ENCODE measurements at places on chromosomes 5 and 9.

GRCh38 chr9:108245901-108246300, 609.9 kb downstream of the ACTL7B start:
- DNase-seq: no peak

- no peak for DNase-seq
Observed at GRCh38 chr5:14760548-14761002, 96.1 kb downstream of the OTULIN start.

- no peak for DNase-seq
Observed at GRCh38 chr5:142844866-142845265, 74.7 kb downstream of the ARHGAP26 start.

DNA sequence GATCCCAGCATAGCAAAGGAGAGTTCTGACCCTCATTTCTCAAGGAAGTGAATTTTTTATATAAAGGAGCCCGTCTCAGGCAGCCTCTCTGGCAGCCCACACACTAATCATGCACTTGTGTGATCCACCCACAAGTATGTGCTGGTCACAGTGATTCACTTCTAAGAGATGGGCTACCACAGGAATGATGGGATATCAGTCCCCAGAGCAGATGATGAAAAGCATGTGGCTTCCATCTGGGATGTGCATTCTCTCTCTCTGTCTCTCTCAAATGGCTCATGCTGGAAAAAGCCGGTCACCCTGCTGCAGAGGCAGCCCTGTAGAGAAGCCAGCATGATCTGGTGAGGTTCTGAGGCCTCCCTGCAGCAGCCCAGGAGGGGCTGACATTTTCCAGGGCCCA, 74.2 kb upstream of the ADCY2 start:
- no peak for DNase-seq

DNA sequence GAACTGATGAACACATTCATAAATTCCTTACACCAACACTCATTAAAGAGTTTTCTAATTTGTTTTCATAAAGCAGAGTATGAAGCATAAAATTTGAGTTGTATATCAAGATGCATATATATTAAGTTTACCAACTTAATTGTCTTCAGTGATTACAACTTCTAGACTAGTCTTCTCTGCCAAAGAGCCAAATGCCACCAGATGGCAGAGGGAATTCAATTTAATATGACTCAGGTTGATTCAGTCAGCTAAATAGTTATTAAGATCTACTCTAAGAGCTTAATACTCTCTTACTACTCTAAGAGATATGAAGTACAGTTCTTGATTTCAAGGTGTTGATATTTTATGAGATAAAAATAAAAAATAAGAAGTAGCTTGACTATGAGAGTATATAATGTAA, 53.4 kb downstream of the CDH10 start:
- no peak for DNase-seq

DNA sequence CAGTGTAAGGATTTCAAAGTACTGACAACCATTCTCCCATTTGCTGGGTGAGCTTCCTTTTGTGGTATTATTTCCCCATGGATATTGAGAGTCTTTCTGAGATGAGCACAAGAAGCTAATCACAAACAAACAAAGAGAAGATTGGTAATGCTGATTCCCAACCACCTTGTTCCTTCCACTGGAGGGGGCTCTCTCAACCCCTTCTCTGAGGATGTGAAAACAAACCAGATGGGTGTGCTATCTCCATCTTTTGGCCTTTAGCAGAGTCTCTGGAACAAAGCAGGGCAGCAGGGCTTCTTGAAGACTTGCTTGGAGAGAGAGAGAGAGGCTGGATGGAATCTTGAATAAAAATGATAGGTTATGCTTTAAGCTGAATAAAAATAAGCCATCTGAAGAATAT, 576.7 kb upstream of the ZNF462 start:
- no peak for DNase-seq

DNA sequence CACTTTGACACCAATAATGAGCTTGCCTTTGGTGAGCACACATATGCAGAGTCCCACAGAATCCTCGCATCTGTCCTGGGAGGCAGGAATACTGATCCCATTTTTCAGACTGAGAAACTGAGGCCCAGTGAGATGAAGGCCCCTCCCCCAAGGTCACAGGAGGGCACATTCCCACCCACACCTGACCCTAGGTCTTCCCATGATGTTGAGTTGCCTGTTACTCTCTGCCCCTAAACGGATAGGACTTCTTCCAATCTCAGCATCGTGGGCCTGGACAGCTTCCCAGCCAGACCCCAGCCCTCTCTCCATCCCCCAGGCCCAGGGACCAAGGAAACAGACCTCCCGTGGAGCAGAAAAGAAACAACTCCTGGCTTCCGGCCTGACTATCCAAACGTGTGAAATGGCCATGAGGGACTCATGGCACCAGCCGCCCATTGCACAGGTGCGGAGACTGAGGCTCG, 877 bp downstream of the SH3GLB2 start:
- no peak for DNase-seq

DNA sequence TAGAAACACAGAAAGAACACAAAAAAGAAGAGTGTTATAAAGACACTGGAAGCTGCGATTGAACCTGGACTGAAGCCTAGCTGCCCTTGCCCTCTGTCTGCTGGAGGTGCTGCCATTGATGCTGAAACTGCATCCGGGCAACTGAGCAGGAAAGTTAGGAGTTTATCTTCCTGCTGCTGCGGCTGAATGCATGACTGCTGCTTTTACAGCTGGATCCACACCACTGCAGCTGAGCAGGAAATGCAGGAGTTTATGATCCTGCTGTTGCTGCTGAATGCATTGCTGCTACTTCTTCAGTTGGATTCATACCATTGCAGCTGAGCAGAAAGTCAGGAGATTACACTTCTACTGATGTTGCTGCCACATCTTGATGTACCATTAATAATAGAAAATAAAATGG, 21.8 kb upstream of the JAKMIP2 start:
- no peak for DNase-seq

GRCh38 chr5:80076131-80077050, 41.2 kb downstream of the THBS4 start:
- no peak for DNase-seq

- DNase-seq: no peak
Observed at GRCh38 chr5:171595401-171595800, 176.0 kb downstream of the FGF18 start.

All from stimulated activated CD4-positive, alpha-beta T cell treated with anti-CD3 and anti-CD28 coated beads, Interleukin-12 subunit alpha, Interleukin-12 subunit beta, amount 100 ng/mL, for 48 hours (primary cell).